Fibroblast of pulmonary artery (primary cell): ENCODE measurements at places on chromosomes 5 and 9.

DNA sequence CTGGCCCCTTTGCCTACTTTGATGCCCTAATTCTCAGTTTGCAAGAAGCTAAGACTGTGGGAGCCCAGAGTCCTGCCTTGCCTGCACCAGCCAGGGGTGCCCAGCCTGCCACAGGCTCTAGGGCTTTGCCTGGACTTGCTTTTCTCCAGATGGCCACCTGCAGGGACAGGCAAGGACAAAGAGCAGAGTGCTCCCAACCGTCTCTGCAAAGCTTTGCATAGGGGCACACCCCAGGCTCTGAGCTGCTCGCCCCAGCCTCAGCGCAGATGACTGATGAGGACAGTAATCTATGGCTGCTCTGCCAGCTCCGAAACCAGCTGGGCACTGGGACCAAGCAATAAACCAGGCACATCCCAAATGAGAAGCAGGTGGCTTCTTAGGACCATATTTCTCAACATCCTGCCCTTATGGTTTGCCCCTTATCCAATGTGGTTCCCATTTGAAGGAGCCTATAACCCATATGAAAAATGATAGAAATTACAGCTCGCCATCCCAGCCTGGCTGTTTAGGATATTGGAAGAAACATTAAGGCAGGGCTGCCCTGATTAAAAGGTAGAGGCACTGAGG is 25.4 kb upstream of the TCF7 start:
- no peak for DNase-seq

- no peak for DNase-seq
Observed at GRCh38 chr9:114743446-114743845, 61.5 kb upstream of the TEX48 start.

DNA sequence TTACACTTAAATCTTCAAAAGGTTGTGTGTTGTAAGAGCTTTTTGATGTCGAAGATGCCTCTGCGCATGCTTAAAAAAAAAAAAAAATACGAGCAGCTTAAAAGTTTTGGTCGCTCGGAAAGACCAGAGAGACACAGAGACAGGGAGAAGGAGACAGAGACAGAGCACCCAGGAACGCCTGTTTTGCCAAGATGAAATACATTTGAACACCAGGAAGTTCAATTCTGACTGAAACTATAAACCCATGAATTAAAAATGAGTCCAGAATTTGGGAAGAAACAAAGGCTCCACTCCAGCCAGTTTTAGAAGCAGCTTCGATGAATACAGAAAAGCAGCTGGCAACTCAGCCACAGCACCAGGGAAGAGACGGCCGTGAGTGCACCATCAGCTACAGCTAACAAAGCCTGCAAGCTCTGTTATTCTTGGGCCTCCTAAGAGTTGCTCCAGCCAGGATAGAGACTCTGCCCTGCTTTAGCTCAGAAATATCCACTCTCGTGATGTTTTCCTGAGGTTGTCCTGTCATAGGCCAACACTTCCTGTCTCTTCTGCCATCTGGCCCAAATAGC is 2.5 kb upstream of the ZNF474 start:
- DNase-seq = no peak

GRCh38 chr9:121613009-121613752 is 38.3 kb upstream of the DAB2IP start:
- no peak for DNase-seq

- no peak for DNase-seq
Observed at GRCh38 chr9:16708656-16709435, 161.6 kb downstream of the BNC2 start.

GRCh38 chr9:112061152-112061740 is 113.9 kb downstream of the SUSD1 start:
- peak; percentile 99 for DNase-seq

- DNase-seq = no peak
Observed at GRCh38 chr5:54186108-54186507, 124.3 kb downstream of the ARL15 start.

DNA sequence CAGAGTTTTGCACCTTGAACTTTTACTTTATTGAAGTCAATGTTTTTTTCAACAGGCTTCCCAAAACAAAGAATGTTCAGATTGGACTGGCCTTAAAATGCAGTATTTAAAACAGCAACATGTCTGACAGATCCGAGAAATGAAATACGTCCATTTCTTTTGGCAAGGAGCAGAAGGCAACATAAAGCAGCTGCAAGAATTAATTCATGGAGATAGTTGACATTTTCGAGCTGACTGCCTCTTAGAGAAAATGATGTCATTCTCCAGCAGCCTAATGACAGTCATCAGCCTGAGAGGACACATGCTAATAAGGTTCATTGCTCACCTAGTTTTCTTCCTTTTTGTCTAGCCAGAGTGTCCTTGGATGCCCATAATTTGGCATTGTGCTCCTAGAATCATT is 232.2 kb upstream of the SEMA6A start:
- no peak for DNase-seq

DNA sequence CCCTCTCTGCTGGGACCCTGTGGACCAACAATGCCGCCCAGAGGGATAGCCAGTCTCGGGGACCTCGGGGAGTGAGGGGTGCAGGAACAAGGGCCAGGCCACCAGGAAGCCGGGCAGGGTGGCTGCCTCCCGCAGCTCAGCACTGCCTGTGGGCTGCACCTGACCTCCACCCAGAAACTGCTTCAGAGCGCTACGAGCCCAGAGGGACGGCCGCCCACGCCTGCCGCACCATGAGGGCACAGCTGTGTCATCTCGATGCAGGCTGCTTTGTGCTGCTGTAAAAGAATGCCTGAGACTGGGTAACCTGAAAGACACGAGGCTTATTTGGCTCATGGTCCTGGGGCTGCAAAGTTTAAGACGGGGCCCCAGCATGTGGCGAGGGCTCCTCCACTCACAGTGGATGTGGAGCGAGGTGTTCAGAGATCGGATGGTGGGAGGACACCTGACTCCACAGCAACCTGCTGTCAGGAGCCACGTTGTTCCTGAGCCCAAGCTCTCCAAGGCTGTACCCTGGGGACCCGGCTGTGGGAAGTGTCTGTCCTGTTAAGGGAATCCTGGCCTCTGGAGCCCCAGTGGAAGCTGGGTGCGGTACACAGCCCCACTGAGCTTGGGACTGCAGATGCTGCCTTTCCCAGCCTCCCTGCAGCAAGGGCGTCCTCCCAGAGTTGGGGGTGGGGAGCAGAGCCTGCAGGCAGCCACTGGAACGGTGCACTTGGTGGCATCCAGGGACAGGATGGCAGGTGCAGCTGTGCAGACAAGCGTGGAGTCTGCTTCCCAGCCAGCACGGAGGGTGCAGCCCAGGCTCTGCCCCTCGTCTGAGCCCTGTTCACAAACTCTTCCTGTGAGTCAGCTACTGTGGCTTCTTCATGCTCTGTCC is 11.8 kb upstream of the ZDHHC11 start:
- no peak for DNase-seq
